ENCODE measurements at places on chromosomes 2 and 18. TPM values are rescaled to one million over a fixed set of nuclear protein-coding genes. Genes with fewer than 3 reads are reported as not detected.

The ALKAL2 gene
- 2.2 TPM for total RNA-seq

- DNase-seq, result no peak
These were observed 191.0 kb downstream of the ARL4C start for GRCh38 chr2:234305846-234306245.

DNA sequence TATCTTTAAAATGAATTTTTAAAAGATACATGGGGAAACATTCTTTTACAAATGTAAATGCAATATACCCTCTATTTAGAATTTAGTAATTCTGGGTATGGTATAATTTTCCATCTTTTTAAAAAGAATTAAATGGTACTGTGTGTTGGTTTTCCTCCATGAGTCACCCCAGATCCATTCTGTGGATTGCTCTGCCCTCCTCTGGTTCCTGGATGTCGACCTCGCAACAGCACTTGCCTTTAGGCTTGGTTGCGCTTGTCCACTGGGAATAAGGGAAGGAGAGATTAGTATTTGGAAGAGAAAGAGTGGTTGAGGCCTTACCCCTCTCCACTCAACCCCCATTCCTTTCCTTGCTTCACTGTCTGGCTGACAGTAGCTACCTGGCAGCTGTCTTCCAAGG, 90.4 kb downstream of the FTCDNL1 start:
- no peak for DNase-seq

DNA sequence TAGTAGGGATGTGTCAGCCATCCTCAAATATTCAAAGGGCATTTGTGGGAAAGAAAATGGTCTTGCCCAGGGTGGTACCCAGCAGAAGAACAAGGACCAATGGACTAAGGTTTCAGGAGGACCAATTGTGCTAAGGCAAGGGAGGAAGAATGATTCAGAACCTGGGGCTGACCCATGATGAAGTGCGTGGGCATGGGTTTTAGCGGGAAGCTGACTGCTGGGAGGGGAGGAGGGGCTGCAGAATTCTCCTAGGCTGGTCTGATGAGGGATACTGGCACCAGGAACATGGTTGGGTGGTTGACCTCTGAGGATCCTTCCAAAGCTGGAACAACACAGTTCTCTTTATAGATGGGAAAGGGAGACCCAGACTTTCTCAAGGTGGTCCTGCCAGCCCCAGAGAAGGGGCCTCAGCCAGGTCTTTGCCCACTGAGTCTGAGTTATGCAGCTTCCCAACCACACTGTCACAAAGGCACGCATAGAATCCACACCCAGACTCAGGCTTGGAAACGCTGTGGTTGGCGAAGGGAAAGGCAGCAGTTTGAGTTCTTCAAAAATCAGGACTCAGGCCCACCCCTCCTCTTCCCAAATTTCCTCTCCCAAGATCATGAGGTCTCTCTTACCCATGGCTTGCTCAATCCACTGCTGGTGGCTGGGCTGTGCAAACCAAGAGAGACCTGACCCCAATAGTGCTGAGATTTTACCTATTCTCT, 37.3 kb downstream of the MARCO start:
- DNase-seq, result no peak

DNA sequence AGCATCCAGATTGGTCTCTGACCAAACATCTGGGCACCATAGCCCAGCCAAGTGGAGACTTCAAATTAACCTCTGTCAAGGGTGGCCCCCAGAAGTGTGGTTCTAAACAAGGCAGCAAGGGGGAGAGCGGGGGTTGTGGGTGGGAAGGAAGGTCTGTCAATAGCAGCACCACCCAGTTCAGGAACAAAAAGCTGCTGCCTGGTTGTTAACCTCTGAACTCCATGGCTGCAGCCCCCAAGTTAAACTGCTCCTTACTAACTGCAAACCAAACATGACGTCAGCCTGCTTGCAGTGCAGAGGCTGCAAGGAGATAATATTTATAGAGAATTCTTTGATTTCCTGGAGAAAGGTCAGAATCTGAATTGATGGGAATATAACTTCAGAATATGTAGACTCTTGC, 76.5 kb downstream of the ARL4C start:
- no peak for DNase-seq

DNA sequence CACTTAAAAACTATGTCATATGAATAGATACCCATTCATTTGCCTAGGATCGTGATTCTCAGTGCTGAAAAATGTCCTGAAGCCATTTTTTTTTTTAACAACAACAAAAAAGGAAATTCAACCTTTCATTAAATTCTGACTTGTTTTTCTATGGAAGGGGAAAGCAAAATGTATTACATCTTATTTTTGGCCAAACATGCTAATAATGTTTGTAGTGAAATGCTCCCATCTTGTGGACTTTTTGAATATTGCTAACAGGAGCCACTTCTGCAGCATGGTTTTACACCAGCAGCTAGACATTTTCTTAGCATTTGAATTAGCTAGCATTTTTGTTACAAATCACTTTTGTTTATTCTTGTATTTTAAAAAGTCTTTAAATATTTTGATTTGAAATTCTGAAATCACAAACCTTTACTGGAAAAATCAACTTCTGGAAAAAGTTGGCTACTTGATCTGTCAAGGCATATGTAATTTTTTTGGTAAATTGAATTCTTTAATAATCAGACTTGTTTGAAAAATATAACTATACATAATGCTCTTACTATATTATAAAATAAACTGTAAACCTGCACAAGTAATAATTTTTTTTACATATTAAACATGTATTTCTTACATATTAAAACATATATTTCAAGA, 75.8 kb downstream of the KIDINS220 start:
- no peak for DNase-seq

GRCh38 chr2:198660501-198660900, 797.2 kb downstream of the SATB2 start:
- no peak for DNase-seq

DNA sequence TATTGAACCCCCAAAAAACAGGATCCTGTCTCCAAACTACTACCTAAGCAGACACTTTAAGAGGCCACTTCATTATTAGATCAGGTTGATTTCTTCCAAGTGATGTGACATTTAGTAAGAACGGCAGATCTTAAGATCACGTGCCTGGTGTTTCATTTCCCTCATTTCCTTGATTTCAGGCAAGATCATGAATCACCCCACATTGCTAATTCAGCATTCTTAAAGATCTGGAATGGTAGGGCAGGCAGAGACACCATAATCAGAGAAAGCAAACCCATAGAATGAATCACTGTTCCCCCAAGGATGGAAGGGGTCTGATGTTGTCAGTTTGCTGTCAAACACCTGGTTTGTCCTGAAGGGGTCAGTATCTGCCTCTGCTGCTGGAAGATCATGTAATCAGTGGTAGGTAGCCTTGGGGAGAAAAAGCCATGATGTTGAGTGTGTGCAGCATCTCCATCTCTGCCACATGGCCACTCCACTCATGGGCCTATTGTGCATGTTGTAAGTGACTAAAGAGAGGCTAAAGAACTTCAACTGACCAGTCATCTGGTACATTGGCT, 133.9 kb downstream of the ARHGAP15 start:
- DNase-seq, result no peak

DNA sequence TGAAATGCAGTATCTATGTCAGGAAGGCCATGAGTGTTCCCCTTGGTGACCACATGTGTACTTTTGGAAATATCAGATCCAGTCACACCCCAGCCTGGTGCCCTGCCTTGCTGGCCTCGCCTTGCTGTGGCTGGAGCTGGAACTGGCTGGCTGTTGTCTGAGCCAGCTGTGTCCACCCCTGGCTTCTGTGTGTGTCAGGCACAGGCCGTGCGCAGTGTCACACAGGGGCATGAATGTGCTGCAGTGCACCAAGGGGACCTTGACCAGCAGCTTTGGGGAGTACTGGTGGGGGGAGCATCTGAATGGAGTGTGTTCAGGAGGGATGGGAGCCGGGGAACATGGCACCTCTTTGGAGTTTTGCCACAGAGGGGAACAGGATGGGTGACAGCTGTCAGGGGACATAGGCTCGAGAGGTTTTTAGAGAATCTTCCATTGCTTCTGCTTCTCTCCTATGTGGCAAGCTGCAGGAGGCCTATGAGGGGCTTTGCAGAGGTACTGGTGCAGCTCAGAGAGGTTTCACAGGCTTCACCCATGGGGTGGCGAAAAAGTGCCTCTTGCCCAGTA, 44.7 kb upstream of the FAHD2A start:
- DNase-seq, result no peak
